Anterior cingulate cortex (tissue), 58 donors: ENCODE measurements at places on chromosomes 3 and 15.

DNA sequence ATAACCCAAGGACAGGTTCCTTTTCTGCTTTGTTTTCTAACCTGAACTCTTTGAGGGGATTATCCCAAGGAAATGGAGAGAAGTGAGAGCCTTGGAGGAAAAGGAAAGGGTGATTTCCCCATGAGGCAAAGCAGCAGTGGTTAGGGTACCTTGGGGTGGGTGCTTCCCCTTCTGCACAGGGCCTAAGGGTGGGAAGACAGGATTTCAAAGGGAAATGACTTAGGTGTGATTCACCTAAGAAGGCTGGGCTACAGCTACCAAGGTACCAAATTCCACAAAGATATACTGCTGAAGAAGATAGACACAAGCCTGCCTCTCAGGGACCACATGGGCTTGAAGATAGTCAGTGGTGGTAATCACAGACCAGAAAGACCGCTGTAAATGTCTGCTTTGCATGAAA, 325.3 kb upstream of the DPH6 start:
- no peak for DNase-seq

DNA sequence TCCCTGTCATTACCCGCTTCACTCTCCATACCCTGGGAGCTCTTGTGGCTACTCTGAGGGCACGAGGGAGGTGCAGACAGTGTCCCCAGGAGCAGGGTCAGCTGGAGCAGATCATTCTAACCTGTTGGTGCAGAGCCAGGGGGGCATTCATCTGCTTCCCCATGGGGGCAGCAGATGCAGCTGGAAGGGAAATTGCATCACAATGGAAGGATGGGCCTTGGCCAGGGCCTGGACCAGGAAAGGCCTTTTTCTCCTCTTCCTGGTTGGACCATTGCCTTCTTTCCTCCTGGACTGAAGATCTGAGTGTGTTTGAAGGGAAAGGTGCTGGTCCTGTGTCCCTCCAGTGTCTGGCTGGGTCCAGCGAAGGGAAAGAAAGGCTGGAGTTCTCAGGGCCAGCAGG, 55.7 kb downstream of the EPHB1 start:
- DNase-seq = no peak

GRCh38 chr3:141414800-141415462, 46.6 kb downstream of the ZBTB38 start:
- DNase-seq = no peak

GRCh38 chr3:40321818-40322217, 12.3 kb downstream of the EIF1B start:
- DNase-seq = no peak

DNA sequence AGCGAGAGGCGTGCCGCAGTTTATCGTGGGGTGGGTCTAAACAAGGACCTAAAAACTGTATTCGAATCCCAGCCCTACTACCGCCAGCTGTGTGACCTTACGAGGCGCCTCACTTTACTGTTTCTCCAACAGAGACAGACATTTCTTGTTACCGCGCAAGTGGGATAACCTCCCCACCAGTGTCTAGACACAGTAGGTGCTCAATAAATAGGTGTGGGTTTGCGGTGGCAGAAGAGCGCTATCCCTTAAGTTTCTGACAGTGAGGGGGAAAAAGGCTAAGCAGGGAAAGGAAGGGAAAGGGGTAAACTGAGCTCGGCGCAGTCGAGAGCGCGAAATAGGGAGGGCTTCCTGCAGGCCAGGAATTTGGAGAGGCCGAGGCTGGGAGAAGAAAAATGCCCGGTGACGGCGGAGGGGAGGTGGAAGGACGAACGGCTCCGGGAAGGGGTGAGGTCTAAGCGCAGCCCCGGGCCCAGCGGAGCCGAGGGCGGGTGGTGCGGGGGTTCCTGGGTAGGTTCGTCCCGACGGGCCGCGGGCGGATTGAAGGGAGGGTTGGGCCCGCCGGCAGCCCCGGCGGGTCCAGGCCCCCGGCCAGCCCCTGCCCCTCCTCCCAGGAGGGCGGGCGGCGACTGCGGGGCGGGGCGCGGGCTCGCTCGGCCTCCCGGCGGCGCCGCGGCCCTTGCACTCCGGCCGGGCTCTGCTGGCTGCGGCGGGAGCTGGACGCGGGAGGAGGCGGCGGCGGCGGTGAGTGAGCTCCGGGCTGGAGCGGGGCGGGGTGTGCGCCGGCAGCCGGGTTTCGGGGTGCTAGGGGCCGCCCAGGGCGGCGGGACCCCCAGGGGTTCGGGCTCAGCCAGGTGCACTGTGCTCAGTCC, at the start of gene CGNL1:
TSS of gene CGNL1 (plus strand) at position 679 of the 869 bp plus-strand sequence. CDS start 61,495 bp downstream, outside the sequence.
- DNase-seq = no peak

DNA sequence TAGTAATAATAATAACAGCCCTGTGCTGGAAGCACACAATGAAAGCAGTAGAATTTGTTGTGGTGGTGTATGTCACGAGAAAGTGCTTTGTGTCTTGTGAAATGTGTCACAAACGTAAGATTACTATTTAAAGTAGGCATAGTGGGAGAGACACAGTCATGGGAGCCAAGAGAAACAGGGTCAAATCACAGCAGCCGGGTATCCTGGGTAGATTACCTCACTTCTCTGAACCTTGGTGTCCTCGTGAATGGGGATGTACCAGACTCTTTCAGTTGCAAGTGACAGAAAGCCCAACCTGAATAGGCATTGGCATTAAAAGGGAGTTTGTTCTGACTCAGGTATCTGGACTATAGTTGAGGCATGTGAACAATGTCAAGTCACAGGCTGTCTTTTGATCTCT, 29.1 kb upstream of the SRGAP3 start:
- no peak for DNase-seq

DNA sequence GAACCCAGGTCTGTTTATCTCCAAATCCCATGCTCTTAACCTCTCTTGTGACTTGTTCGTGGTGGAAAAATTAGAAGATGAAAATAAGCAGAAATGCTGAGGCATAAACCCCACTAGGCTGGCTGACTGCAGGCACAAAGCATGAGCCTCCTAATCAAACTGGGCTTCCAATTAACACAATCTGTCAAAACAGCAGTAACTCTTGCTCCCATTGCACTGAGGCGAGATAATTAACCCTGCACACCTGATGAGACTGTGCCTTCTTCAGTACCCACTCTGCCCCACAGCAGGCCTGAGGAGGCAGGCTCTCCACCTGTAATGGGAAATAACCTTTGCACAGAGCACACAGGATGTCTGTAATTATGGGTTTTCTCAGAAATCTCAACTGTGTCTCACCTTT, 284.4 kb upstream of the WNT5A start:
- no peak for DNase-seq

DNA sequence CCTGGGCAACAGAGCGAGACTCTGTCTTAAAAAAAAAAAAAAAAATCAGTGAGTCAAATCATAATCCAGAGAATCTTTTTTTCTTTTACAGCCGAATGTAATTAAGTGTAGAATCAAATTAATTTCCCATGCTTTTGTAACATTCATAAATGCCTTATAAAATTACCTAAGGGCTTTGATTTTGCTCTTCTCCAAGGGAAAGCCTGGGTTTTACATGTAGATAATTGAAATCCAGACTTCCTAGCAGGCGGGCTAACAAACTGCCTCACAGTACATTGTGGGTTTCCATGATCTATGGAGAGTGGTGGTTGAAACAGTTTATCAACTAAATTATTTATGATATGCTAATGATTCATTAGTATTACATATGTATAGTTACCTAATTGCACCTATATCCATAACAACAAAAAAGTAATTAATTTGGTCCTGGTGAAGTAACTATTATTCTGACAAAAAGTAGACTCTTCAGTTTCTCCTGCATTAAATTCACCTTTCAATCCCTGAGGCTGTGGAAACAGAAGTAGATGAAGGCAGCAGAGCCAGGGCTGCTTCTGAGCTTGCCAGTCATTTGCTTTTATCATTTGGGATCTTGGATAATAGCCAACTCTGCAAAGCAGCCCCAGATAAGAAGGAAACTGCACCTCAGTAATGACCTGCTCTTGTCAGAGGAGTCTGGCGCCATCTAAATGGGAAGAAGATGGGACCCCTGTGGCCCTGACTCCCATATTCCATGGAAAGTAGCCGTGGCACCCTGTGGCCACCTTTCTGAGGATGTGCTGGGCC, 9.5 kb downstream of the CCR9 start:
- DNase-seq = no peak

- DNase-seq = no peak
Measured at GRCh38 chr3:12512534-12513118, 28.3 kb downstream of the TSEN2 start.

DNA sequence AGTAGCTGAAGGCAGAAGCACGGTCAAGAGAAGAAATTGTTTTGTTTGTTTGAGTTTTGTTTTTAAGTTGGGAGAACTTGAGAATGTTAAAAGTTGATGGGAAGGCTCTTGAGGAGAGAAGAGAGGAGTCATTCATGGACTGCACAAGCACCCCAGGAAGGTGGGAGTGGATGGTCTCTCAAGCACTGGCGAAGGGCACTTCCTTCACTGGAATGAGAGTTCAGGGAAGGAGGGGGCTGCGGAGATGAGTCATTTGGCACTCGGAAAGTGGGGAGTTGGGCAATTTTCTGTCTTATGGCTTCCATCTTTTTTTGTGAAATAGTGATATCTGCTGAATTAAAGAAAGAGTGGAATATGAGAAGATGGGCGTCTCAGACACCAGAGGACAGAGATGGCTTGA, 66.0 kb downstream of the ATP13A4 start:
- DNase-seq = no peak

DNA sequence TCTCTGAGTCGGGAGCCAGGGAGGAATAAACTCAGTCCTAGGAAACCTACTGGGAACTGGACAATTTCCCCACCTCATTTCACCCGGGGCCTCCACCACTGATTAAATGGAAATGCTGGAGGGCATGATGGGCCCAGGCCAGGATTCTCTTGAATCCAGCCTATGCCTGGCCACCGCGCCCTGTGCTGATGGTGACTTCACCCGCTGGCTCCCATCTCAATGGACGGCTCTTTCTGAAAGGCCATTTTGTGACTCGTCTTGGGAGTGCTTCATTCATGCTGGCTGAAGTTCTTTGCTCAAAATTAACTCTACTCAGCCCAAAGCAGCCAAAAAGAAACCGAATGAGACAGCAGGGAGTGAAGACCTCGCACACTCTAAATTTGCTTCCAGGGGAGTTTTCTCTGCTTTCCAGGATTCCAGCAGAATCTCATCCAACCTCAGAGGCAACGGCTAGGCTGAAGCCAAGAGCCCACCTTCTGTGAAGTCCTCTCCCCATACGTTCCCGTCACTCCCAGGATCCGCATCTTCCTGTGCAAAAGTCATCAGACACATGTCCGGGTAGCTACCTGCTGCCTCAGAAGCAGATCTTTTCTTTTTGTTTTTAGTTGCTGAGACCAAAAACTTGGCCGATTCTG, 266.0 kb upstream of the ICE2 start:
- DNase-seq = peak; percentile 19

- no peak for DNase-seq
Measured at GRCh38 chr15:83905556-83906273, 251.8 kb downstream of the ADAMTSL3 start.
